HS-5 (cell line): ENCODE measurements at places on chromosomes 6 and 20.

DNA sequence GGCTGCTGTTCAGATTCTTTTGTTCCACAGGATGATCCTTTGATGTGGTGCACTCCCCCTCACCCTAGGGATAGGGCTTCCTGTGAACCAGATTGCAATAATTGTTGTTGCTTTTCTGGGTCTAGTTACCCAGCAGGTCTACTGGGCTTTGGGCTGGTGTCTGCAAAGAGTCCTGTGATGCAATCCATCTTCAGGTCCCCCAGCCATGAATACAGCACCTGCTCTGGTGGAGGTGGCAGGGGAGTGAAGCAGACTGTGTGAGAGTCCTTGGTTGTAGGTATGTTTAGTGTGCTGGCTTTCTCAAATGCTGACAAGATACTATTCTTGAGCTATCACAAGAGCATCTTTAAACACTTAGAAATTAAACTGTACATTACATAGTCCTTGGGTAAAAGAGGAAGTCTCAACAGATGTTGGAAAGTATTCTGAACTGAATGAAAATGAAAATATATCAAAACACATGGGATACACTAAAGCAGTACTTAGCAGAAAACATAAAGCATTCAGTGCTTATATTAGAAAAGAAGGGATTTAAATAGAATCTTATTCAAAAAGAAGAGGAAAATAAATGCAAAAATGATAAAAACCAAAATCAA lies 49.1 kb upstream of the CCR6 start:
- no peak for DNase-seq

GRCh38 chr6:154526996-154527395 lies 16.5 kb upstream of the CNKSR3 start:
- DNase-seq, result no peak

DNA sequence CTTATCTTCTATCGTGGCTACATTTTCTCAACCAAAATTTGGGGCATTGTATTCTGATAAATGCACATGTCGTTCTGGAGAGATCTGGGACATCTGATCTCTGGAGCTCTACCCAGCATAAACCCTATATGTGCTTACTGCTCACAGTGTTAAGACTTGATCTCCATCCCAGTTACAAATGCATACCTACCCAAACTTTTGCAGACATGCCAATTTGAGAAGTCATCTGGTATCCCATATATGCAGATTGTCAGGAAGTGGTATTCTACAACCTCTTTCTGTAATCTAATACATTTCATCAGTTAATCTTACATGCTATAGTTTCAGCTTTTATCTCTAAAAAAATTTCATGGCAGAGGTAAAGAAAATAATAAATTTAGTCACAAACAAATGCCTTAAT lies 11.2 kb downstream of the BAG2 start:
- no peak for DNase-seq

DNA sequence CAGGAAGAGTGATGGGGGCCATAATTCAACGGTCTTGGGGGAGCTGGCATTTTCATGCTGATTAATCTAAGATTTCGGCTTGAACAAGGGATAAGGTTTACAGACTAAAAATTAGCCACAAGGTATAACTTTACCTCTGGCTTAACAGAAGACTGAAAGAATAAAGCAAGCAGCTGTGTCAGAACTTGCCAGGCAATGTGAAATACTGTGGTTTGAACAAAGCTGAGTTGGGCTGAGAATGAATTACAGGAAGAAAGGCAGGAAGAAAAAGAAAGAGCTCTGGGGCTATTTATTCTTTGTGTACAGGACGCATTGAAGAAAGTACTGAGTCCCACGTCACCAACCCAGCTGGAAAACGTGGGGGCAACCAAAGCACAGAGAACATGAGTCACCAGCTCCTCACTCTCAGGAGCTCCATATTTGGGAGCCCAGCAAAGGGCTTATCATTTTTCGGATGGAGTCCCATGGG lies 121.5 kb upstream of the NEDD9 start:
- no peak for DNase-seq

- DNase-seq, result no peak
Observed at GRCh38 chr6:118444796-118445195, 103.3 kb upstream of the PLN start.

DNA sequence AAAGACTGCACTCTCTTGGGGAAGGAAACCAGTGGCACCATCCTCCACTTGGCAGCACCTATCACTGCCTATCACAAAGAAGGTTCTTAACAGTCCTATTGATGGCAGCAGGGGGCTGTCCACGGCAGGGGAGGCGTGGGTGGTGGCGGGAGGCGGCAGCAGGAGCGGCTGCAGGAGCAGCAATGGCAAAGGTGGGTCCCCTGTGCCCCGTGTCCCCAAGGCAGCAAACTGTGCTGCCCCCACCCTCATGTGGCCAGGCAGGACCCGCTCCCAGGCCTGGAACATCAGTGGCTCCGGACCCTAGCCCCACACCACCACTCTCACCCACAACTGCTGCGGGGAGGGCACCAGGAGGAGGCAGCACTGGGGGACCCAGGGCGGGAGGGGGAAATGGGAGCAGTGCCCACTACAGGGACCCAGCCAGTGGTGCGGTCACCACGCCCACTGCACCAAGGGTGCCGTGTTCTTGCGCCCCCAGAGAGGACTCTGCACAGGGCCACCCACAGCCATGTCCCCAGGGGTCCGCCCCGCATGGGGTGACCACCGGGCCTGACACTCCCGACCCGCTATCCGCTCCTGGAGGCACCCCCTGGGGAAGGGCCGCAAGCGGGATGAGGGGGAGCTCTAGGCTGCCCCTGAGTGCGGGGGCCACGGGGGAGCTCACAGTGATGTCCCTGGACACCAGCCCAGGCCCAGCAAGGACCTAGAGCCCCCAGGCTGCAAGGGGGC lies 54.6 kb downstream of the GMDS start:
- no peak for DNase-seq

DNA sequence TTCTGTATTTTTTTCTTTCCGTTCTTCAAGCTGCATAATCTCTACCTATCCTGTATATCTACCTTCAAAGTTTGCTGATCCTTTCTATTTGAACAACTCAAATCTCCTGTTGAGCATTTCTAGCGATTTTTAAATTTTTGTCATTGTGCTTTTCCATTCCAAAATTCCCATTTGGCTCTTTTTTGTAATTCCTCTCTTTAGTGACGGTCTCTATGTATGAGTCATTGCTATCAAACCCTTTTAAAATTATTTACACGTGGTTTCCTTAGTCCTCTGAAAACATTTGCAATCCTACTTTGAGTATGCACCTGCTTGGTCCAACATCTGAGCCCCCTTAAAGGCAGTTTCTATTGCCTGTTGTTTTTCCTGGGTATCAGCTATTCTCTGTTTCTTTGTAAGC lies 100.5 kb upstream of the FOXC1 start:
- no peak for DNase-seq

GRCh38 chr6:111721753-111722154 lies 116.1 kb upstream of the TRAF3IP2 start:
- DNase-seq, result no peak

GRCh38 chr20:19304886-19305415 lies 92.5 kb downstream of the SLC24A3 start:
- no peak for DNase-seq

GRCh38 chr20:824916-825315 lies 8.6 kb upstream of the FAM110A start:
- no peak for DNase-seq

DNA sequence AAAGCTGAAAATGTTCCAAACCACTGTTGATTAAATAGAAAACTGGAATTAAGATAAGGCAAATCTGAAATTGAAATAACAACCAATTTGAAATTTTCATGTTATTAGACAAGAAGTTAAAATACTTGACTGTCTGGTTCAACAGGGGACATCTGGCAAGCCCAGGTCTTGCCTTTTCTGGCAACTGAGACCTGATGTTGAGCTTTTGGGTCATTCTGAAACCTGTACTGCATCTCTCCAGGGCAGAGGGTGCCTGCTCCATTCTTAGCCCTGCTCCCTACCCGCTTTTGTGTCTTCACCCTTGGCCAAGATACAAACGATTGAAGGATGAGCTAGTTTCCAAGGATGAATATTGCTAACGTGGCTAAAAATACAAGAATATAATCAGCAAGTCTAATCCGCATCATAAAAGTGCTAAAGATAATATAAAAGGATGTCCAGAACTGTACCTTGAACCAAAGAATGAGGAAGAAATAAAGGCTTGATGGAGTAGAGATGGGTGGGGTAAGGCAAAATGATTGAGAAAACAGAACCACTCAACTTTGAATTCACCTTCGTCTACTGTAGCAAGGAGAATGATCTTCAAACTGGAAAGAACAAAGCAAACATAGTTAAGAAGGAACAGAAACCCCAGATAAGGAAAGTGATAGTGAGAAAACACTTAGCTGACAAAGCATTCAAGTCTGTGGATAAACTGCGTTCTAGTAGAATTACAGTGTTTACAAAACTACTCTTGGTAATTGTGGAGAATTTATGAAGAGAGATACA lies 109.8 kb upstream of the MAN1A1 start:
- no peak for DNase-seq

DNA sequence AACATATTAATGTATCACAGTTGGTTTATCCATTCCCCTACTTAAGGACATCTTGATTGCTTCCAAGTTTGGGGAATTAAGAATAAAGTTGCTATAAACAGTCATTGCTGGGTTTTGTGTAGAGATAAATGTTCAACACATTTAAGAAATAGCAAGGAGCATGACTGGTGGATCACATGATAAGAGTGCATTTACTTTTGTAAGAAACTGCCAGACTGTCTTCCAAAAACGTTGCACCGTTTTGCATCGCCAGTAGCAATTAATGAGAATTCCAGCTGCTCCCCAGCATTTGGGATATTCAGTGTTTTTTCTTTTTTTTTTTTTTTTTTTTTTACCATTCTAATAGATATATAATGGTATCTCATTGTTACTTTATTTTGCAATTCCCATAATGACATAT lies 695.7 kb upstream of the GJE1 start:
- DNase-seq, result no peak

GRCh38 chr6:11731423-11731822 lies 47.2 kb downstream of the ADTRP start:
- DNase-seq, result no peak

GRCh38 chr6:147392917-147393625 lies 115.4 kb upstream of the SAMD5 start:
- DNase-seq, result no peak

GRCh38 chr6:37838219-37838921 lies 18.8 kb downstream of the ZFAND3 start:
- no peak for DNase-seq

- DNase-seq, result no peak
Observed at GRCh38 chr6:169904051-169904922, 152.9 kb downstream of the ERMARD start.

GRCh38 chr6:19632786-19633185 lies 204.4 kb upstream of the ID4 start:
- no peak for DNase-seq

GRCh38 chr6:16676978-16677377 lies 84.3 kb downstream of the ATXN1 start:
- DNase-seq, result no peak

DNA sequence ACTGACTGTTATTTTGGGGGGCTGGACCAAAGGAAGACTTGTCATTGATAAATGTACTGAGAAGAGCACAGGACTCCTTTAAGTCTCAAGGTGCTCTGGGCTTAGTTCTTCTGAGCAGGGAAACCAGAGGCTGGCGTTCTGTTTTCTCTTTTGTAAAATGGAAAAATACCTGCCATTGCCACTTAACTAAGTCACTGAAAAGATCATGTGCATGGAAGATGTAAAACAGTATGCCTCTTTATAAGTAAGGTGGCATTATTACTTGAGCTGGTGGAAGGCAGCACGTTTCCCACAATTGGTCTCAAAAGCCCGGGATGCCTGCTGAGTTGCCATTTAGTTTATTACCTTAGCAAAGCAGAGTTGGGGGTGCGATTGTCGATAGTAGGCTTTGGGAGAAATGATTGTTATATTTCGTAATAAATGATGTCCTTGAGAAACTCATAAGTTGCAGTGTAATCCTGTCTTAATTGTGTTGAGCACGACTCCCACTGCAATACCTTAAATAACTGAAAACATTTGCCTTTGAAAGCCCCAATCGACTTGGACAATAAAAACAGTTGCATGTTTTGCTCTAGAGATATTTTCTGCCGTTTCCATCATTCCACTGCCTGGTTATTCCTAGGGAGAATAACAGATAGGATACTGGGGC lies 3.6 kb downstream of the JARID2 start:
- DNase-seq, result no peak

- DNase-seq, result peak; percentile 68
Observed at GRCh38 chr6:105994591-105995390, 91.3 kb upstream of the PRDM1 start.

DNA sequence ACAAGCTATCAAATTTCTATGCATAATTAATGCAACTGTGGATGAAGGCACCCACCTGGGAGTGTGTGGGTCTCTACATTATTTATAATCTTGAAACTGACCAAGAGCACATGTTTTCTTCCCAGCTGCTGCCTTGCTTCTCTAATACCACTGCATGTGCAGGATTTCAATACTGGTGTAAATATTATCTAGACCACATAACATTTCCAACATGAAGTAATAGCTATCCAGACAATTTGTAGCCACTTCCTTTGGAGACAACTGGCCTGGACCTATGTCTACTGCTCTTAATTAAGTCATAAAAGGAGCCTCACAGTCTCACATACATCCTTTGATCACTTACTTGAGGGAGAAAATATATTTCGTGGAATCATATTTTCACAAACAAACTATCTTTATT lies 180.7 kb downstream of the HIVEP2 start:
- no peak for DNase-seq

- peak; percentile 74 for DNase-seq
Observed at GRCh38 chr20:54822386-54822785, 347.0 kb downstream of the DOK5 start.

GRCh38 chr6:166952121-166952520 lies 4.2 kb downstream of the RNASET2 start:
- DNase-seq, result no peak

DNA sequence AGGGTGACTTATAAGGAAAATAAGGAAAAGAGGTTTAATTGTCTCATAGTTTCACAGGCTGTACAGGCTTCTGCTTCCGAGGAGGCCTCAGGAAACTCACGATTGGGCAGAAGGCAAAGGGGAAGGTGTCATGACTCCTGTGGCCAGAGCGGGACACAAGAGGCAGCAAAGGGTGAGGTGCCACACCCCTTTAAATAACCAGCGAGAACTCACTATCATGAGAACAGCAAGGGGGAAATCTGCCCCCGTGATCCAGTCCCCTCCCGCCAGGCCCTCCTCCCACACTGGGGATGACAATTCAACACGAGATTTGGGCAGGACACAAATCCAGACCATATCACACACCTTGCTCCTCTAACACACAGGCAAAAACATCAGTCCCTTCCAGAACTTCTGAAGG lies 254.0 kb downstream of the DLL1 start:
- no peak for DNase-seq

- no peak for DNase-seq
Observed at GRCh38 chr6:118377711-118378414, 170.2 kb upstream of the PLN start.

- DNase-seq, result no peak
Observed at GRCh38 chr6:157164972-157165371, 158.3 kb downstream of the TMEM242 start.

DNA sequence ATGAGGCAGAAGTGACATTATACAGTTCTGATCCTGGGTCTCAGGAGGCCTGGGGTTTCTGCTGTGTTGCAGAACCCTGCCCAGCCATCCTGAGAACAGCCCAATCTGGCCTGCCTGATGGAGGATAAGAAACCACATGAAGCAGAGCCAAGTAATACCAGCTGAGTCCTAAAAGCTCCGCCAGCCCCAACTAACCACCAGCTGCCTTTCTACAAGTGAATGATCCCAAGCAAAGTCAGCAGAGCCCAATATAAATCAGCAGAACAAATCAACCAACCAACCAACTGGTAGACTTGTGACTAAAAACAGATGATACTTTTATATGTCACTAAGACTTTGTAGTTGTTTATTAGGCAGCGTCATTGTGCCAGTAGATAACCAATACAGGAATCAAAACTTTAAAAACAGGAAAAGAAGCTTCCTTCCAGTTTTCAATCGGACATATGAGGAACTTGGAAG lies 52.1 kb downstream of the SNX5 start:
- no peak for DNase-seq
